ENCODE measurements at places on chromosomes 16 and 17.

- no peak for DNase-seq
Measured at GRCh38 chr16:87806641-87807546, 41.1 kb upstream of the KLHDC4 start.

- no peak for DNase-seq
Measured at GRCh38 chr16:35506898-35507194, 2047.4 kb downstream of the TP53TG3F start.

- DNase-seq: no peak
Measured at GRCh38 chr17:81022344-81022676, 12.6 kb upstream of the BAIAP2 start.

- DNase-seq: no peak
Measured at GRCh38 chr17:82981141-82981730, 98.2 kb upstream of the METRNL start.

Data from stimulated activated CD4-positive, alpha-beta T cell treated with anti-CD3 and anti-CD28 coated beads, Interleukin-1b, Interleukin-23, amount 100 ng/mL, for 24 hours (primary cell).